Activated CD4-positive, CD25-positive, alpha-beta regulatory T cell treated with anti-CD3 and anti-CD28 coated beads, Interleukin-2, amount 50 U/mL, for 16 hours (primary cell): ENCODE measurements at places on chromosomes 1 and 21.

DNA sequence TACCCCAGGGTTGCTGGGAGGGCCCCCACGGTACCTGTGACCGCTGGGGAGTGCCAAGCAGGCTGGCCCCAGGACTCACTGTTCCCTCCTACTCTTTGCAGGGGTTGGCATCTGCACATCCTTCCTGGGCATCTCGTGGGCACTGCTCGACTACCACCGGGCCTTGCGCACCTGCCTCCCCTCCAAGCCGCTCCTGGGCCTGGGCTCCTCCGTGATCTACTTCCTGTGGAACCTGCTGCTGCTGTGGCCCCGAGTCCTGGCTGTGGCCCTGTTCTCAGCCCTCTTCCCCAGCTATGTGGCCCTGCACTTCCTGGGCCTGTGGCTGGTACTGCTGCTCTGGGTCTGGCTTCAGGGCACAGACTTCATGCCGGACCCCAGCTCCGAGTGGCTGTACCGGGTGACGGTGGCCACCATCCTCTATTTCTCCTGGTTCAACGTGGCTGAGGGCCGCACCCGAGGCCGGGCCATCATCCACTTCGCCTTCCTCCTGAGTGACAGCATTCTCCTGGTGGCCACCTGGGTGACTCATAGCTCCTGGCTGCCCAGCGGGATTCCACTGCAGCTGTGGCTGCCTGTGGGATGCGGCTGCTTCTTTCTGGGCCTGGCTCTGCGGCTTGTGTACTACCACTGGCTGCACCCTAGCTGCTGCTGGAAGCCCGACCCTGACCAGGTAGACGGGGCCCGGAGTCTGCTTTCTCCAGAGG lies 6.8 kb downstream of the XKR8 start:
- no peak for DNase-seq

DNA sequence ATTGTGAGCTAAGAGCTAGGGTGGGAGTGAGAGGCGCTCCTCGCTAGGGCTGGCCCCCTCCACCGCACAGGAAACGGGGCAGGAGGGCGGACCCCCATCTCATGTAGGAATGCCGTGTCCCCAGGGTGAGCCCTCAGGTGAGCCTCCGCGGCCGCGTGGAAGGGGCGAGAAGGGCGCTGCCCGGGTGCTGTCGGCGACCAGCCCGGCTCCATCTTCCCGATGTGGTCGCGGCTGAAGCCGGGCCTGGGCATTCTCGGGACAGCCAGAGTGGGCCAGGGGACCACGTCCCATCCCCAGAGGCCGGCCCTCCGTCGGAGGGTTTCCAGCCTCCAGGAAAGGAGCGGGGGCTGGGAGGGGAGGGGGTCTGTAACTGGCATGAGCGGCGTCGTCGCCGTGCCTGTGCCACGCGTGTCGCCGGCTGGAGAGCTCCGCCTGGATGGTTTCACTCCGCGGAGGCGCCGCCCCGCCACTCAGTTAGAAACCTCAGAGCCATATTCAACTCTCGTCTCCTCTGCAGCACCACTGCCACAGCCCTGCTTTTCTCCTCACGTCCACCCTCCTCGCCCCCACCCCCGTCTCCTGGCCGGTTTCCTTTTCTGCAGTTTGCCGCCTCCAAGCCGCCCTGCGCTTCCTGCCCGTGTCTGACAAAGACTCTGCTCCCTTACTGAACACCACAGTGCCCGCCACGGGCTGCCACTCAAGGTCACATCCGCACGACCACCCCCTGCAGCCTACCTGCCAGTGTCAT lies at the start of gene TMEM269:
Gene TMEM269 (plus strand): TSS at position 46 of the 748 bp plus-strand sequence. CDS start 4,903 bp downstream, outside the sequence.
- DNase-seq, result peak; percentile 13

GRCh38 chr1:147785794-147786506 lies 25.5 kb upstream of the GJA5 start:
- DNase-seq, result no peak

DNA sequence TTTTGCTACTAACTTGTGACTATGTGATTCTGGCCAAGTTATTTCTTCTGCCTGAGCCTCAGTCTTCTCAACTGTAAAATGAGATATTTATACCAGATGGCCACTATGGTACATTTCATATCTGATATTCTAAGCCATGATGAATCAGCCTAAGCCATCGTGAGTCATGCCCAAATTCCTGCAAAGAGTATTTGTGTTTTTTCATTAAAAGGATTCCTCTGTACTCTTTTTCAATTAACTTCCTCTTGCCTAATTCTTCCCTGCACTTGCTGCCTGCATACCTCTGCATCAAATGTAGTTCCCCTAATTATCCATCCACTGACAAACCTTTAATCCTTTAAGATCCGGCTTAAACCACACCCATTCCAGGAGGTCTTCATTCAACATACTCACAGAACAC lies 575.1 kb upstream of the BEND5 start:
- DNase-seq, result no peak

GRCh38 chr1:203128716-203129500 lies 1.4 kb downstream of the ADORA1 start:
- no peak for DNase-seq

- DNase-seq, result no peak
Measured at GRCh38 chr1:33118274-33118673, 37.3 kb downstream of the AZIN2 start.

- no peak for DNase-seq
Measured at GRCh38 chr1:186286615-186287315, 88.3 kb downstream of the TPR start.

GRCh38 chr1:200150006-200150405 lies 122.5 kb downstream of the NR5A2 start:
- no peak for DNase-seq
